Pons (tissue), 1 donor: ENCODE measurements at places on chromosomes 13 and 19.

DNA sequence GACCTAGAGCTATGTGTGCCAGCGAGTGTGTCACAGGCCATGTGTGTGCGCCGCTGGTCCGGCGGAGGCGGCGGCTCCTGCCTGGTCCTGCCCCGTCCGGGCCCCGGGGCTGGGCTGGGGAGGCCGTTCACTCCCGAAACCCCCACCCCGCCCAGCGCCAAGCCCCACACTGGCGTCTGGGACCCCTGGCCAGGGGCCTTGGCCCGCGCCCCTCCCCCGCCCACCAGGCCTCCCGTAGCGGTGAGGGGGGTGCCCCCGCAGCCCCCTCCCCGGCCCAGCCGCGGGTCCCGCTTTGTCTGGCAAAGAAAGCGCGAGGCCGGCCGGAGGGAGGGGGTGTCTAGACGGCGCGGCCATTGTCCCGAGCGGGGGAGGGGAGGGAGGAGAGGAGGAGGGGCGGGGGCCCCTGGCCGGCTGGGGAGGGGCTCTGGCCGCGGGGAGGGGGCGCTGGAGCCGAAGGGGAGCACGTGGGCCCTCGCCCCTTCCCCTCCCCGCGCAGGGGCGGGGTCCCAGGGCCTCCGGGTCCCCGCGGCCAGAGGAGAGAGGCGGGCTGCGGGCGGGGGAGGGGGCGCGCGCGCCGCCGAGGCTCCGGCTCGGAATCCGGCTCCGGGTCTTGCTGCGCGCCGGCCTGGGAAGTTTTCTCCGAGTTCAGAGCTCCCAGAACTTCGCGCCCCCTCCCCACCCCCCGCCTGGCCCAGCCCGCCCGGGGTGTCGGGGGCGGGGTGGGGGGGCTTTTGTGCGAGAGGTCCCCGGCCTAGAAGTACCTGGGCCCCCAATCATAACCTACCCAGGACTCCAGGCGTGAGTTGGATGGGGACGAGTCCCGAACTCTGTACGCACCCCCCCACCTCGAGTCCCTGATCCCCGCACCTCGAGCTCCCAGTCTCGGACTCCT, 888 bp downstream of the NOTCH3 start:
- DNase-seq: no peak

DNA sequence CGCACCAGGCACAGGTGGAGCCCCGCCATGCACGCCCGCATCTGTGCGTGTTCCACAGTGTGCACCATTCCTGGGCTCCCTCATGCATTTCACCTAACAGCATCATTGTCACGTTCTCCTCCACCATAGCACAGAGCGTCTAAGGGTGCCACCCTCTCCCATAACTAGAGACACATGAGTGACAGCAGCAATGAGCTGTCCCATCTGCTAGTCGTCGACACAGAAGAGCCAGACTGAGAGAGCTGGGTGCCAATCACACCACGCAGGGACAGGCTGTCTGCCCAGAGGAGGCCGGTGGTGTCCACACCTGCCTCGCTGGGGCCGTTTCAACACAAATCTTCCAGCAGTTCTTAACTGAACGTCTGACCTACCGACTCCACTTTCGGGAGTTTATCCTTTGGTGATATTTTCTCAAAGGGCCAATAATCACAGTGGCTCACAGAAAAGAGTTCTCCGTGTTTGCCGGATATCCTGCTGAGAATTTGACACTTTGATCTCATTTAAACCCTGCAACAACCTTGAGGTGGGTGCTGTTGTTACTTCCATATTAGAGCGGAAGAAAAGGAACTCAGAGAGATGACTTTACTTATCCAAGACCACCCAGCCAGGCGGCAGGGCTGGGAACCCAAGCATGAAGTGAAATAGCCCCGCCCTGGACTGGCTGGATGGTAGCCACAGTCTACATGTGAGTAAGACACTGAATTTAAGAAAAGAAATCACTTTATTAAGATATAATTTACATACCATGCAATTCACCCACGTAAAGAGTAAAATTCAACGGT, 16.2 kb downstream of the CLEC11A start:
- no peak for DNase-seq

- peak; percentile 14 for DNase-seq
Observed at GRCh38 chr13:73767747-73768315, 366.4 kb downstream of the KLF12 start.

DNA sequence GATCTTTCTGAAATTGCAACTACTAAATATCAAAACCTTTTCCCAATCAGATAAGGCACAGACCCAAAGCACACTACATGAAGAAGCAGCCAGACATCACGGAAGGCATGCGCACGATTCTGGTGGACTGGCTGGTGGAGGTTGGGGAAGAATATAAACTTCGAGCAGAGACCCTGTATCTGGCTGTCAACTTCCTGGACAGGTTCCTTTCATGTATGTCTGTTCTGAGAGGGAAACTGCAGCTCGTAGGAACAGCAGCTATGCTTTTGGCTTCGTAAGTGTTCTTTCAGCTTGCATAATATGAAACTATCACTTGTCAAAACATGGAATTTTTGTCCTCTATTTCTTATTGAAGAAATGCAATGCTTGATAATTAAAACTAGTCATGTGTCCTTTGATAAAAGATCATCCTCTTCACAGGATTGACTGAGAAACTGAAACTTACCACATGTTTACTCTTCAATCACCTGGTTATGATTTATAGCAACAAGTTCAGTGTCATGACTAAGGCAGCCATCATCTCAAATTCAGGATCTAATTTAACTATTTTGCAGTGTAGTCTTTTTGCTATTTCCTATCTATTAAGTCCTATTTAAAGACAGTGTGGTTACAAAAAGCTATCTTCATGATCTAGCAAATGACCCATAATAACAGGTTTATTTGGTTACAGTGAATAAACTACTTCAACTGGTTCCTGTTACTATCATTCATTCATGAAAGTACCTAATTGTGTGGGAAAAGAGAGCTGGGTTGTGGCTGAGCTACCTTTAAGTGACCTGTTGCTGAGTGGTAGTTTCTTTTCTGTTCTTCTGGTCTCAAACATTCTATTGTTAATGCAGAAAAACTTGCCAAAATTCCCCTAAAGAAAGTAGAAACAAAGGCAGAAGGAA, 6.5 kb downstream of the CCNA1 start:
- no peak for DNase-seq

DNA sequence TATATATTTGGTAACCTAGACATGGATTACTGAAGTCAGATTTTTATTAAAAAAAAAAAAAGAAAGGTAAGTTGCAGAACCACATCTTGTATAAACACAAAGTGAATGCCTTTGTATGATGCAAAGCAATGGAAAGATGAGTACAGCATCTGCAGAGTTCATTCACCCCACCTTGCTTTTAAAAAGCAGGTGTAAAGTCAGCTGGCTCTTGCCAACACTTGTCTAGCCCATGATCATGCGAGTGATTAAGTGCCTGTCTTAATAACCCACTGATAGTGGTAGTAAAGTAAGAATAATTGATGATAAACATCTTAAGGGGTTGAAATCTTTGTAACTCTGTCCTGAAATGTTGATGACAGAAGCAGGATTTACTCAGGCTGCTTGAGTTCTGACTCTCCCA, 710.4 kb downstream of the EFNB2 start:
- no peak for DNase-seq

DNA sequence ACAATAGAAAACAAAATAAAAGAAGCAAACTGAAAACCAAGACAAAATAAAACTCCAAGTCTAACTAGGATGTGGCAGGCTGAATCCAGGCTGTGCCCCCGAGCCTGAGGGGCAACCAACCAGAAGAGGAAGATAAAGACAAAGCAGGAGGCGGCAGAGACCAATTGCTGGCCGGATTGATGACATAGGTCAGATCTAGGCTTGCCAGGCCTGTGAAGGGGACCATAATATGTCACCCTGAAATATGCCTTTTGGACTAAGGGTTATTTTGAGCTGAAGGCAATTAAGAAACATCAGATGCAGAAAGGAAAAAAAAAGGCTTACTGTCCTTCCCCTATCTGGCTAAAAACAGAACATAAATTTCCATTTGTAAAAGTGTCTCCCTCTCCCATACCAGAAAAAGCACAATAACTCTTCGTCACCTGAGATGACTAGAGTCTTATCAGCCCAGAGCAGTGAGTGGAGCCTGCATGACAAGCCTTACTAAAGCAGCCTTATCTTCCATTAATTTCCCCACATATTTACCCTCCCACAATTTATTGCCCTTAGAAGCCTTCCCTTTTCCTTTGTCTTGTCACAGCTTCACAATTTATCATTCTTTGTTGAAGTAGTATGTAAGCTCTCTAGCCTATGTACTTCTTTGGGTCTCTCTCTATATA, 22.8 kb downstream of the ATP8A2 start:
- DNase-seq: no peak

GRCh38 chr19:2012941-2013682, 2.4 kb downstream of the BTBD2 start:
- DNase-seq: no peak

DNA sequence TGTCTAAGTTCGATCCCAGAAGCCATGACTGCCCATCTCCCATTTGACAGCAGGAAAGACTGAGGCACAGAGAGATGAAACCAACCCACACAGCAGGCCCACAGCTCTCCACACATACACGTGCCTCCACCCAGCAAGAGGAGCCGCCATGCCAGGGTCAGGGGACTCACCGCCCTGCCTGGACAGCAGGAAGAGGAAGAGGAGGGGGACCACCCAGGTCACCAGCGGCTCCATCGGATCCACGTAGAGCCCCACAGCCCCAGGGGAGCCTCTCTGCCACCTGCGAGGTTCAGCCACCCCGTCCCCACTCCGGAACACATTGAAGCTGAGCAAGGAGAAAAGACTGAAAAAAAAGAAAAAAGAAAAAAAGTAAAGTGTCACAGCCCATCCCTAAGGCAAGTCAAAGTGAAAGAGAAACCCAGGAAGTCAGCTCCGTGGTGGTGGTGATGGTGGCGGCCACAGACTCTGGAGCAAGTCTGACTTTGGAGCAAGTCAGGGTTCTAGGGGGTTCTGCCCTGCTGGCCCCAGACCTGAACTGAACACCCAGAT, at the start of gene IL12RB1:
Gene IL12RB1, minus strand, starts transcription at position 345 of the 549 bp plus-strand sequence. Its CDS starts 111 bp downstream, at position 234.
- no peak for DNase-seq

DNA sequence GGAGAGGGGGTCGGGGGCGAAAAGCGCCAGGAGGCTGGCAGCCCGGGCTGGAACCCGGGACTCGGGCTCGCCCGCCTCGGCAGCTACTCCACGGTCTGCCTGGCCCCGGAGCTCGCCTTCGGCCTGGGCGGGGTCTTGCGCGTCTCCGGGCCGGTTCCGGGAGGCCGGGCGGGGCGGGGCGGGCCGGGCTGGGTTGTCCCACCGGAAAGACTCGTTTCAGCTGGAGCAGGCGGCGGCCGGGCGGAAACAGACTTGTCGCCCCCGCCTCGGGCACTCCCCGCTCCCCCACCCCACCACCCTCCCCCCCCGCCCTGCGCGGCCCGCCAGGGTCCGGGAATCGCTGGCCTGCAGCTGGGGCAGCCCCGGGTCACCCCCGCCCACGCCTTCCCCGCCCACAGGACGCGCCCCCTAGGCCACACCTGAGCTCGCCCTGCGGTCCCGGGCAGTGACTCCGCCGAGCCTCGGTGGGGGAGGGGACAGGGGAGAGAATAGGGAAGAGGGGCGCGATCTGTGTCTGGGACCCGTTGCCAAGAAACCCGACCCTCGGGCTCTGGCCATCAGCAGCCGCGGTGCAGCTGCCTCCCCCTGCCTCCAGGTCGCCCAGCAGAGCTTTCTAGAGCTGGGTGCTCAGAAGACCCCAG, 109.4 kb downstream of the KCTD15 start:
- DNase-seq: no peak

GRCh38 chr13:30714629-30715371, 20.5 kb upstream of the ALOX5AP start:
- DNase-seq: peak; percentile 22

DNA sequence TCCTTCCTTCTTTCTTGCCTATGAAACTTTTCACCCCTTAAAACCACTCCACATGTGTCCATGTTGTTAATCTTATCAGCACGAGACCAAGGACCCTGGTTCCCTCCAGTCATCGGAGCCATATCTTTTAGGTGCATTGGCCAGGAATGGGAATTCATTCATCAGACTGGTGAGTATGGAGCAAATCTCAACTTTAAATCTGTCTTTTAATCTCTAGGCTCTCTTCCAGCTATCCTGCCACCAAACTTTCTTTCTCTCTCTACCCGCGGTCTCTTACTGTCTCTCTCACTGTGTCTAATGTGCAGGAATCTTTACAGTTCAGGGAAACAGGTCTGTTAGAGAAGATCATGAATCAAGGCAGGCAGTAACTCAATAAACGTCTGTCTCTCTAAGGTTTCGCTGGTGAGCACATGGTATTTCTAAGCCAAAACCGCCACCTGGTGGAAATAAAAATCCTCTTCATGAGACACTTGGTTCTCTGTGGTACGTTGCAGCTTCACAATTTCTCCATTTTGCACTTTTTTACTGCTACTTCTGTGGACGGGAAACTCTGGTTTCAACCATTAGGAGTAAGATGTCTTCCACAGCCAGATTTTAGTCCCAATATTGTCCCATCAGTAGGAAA, 16.1 kb downstream of the LGALS16 start:
- DNase-seq: peak; percentile 85

GRCh38 chr13:32414580-32414979, 13.3 kb downstream of the N4BP2L1 start:
- no peak for DNase-seq

GRCh38 chr13:26571518-26571917, 14.0 kb downstream of the WASF3 start:
- DNase-seq: no peak

DNA sequence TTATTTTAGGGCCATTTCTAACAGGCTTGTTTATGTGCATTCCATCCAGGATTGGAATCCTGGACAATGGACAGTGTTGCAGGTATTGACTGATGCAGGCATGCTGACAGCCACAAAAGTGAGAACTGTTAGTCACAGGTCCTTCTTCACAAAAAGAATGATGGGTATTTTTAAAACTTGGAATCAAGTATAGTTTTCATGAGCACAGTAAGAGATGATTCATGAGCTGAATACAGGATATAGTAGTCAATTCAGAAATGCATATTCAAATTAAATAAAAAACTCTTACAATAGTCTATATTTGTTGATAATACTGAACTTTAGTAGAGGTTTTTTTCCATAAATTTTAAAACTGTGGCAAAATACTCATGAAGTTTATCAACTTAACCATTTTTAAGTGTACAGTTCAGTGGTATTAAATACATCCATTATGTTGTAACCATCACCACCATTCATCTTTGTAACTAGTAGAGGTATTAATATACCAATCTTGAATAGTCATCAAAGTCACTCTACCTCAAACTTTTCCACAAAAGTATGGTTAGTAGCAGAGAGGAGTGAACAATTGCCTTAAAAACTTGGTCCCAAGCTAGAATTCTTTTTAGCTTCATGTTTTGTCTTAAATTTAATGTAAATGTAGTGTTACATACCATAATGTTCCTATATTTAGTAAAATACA, 79.5 kb downstream of the KCNRG start:
- no peak for DNase-seq

- DNase-seq: no peak
Observed at GRCh38 chr13:37617173-37617572, 18.6 kb upstream of the POSTN start.

- no peak for DNase-seq
Observed at GRCh38 chr19:29483641-29483920, 42.2 kb upstream of the VSTM2B start.

GRCh38 chr13:42720113-42720857, 61.1 kb upstream of the FAM216B start:
- DNase-seq: no peak
